ENCODE measurements at places on chromosomes 1 and 21. TPM values are rescaled to one million over a fixed set of nuclear protein-coding genes. Genes with fewer than 3 reads are reported as not detected.

U2AF1 gene
- 15.8 TPM for total RNA-seq

MORN1 gene
- total RNA-seq = 5.3 TPM

CD5L gene
- total RNA-seq = 3.5 TPM

INSRR gene
- 0.72 TPM for total RNA-seq

UBE4B gene
- total RNA-seq = 78.4 TPM

ASCL5 gene
- total RNA-seq = not detected

IRF6 gene
- total RNA-seq = 48.5 TPM

SUCO gene
- 19.1 TPM for total RNA-seq

ZFP69B gene
- 0.87 TPM for total RNA-seq

DNA sequence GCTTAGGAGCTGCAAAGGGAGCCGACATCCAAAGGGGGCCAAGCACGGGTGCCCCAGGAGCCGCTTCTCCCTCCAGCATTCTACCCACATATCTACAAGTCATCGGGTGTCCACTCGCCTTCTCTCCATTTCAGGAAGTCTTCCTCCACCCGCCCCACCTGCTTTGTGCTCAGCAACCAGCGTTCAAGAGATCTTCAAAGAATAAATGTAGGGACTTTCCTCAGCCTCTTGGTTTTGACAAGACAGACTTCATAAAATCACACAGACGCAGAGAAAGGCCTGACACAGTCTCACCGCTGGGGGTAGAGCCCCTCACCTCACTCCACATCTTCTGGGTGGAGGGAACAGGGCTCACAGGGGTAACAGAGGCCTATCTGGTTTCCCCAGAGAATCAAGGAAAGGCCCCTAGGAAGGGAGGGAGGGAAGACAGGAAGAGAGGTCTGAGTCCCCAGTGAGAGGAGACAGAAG lies 49.5 kb downstream of the SSBP3 start:
- DNase-seq = no peak

- no peak for DNase-seq
Observed at GRCh38 chr1:13809461-13810159, 109.6 kb downstream of the PRDM2 start.

GRCh38 chr1:10671090-10671489 lies 125.4 kb downstream of the CASZ1 start:
- DNase-seq = no peak

- DNase-seq = no peak
Observed at GRCh38 chr1:244054247-244054923, 3.3 kb downstream of the ZBTB18 start.

GRCh38 chr1:228207851-228208821 lies at the start of gene OBSCN:
Gene OBSCN, plus strand, starts transcription at chr1:228208044. Its CDS starts 3,740 bp downstream, at chr1:228211784.
- DNase-seq = peak; percentile 77

DNA sequence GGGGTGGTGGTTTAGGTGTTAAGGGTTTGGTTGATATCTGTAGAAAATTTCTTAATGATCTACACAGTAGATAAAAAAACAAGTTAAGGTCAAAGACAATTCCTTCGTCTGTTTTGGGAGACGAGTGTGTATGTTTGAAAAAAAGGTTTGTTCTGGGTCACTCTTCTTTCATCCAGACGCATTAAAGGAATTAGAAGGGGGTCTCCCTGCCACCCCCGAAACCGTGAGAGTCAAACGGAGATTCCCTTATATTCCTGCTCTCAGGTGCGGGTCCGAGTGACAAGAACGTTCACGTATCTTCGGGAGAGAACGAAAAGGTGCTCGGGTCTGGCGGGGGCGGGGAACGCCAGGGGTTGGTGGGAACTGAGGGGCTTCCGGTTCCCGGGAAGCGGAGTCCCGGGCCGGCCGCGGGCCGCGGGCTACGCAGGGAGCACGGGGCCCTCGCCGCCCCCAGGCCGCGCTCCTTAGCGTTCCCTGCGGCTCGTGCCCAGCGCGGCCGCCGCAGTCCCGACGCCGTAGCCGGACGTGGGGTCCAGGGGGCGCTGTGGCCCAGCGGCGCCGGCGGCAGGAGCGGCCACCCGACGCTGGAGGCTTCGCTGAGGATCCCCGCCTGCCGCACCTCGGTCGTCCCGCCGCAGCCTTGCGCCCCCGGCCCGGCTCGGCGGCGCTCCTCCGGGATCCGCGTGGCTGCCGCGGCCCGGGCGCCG lies at the start of gene ZFYVE9:
ZFYVE9 (plus strand) TSS at position 577 of the 707 bp plus-strand sequence. CDS start 91,118 bp downstream, outside the sequence.
- peak; percentile 90 for DNase-seq

DNA sequence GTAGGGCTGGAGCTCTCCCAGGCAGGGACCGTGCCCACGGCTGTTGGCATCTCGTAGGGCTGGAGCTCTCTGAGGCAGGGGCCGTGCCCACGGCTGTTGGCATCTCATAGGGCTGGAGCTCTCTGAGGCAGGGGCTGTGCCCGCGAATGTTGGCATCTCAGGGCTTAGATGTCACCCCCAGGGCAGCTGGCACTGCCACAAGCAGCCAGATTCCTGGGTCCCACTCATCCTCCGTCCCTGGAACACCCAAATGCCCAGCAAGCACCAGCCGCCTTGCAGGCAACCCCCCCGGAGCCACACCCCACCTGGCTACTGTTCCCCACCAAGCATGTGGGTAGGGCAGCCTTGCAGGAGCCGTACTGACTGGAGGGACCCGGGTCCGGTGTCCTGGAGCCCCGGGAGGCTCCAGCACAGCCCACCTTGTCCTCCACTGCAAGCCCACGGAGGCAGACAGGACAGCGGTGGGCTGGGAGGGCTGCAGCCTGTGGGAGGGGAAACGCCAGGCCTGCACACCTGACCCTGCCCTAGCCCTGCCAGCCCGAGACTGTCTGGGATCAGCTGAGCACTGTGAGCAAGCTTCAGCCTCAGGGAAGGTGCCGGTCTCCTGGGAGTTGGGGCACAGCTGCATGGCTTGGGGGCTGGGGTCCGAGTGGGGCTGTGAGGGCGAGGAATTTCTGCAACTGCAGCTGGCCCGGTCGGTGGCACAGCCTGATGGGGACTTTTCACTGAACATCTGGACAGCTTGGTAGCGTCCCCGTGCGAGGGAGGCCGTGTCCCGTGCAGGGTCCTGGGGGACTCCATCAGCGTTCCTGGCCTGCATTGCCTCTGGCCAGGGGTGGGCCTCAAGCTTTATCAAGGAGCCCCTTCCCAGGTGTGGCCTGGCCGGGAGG lies 53.6 kb downstream of the COL18A1 start:
- DNase-seq = peak; percentile 23

DNA sequence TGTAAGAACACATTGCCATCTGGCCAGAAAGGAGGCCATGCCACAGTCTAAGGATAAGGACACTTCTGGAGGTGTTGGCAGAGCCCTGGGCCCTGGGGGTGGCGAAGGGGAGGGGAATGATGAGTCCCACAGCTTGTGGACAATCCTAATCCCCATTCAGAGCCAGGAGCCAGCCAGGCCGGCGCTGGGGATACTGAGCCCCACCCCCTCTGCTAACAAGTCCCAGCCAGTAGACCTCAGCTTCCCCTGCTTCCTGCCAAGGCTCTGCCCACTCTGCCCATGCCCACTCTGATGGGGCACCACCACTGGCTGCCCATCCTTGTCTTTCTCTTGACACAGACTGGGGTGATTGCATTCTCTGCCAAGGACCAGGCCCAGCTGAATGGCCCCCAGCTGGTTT lies 71.9 kb downstream of the NAV1 start:
- DNase-seq = no peak

- DNase-seq = peak; percentile 57
Observed at GRCh38 chr1:202964791-202965410, 2.2 kb downstream of the CYB5R1 start.

DNA sequence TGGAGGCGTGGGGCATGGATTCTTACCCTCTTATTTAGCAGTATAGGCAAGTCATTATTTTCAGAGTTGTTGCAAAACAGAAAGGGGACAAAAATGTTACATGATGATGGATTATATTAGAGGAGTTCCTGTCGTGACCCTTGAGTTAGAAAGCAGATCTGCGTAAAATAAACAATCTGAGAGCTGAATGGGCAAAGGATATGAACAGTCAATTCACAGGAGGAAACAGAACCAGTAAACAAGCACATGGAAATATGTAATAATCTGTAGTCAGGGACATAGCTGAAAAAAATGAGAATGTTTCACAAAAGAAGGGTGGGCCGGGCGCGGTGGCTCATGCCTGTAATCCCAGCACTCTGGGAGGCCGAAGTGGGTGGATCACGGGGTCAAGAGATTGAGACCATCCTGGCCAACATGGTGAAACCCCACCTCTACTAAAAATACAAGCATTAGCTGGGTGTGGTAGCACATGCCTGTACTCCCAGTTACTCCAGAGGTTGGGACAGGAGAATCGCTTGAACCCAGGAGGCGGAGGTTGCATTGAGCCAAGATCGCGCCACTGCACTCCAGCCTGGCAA lies 20.9 kb downstream of the RCAN1 start:
- DNase-seq = no peak

DNA sequence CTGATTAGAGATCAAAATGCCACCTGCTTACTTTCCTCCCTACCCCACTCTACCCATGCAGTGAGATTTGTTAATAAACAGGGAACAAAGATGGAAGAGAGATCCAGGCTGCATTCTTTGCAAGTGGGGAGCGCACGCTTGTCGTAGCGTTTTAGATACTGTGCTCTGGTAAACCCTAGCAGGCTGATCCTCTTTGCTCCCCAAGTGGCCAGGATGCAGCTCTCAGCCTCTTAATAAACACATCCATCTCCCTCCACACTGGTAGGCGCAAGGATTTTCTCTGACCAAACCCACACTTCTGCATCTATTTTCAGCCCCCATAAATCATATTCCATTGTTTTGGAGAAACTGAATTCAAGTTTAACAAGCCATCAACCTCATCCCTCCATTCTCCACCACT lies 2.9 kb downstream of the PGBD5 start:
- no peak for DNase-seq

DNA sequence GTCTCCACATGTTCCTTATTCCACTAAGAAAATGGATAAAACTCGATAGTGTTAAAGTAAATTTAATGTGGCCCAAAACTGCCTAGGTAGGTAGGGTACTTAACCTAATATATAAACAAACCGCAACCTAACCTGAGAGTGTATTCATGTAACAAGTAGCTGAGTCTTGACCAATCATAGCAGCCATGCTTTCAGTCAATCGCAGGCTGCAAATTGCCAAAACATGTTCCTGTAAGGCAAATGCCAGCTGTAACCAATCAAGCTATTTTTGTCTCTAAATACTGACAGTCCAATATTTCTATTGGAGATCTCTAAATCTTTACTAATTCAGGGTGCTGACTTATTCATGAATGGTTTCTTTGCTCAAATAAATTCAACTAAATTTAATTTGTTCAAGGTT lies 3.1 kb upstream of the HMGCS2 start:
- no peak for DNase-seq

- no peak for DNase-seq
Observed at GRCh38 chr1:181319907-181320306, 163.4 kb upstream of the CACNA1E start.

- DNase-seq = no peak
Observed at GRCh38 chr1:25642574-25643108, 26.1 kb downstream of the MAN1C1 start.

GRCh38 chr1:32609180-32609579 lies 41.2 kb downstream of the ZBTB8OS start:
- DNase-seq = no peak

DNA sequence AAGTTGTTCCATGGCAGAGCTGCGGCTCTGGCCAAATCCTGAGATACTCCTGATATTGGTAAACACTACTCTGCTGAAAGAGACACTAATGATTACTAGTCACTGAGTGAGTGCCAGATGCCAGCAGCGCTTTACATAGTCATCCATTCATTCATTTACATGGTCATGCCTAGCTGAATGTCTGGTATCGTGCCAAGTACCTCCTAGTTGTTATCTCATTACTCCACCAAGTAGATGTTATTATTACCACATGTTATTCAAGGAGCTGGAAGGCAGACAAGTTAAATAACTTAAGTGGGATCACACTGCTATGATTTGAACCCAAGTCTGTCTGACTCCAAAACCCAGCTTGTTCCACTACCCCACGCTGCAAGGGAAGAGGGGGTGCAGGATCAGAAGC lies 4.7 kb downstream of the OLFML2B start:
- no peak for DNase-seq

GRCh38 chr1:201533836-201534235 lies 5.1 kb upstream of the NAV1 start:
- DNase-seq = no peak

- no peak for DNase-seq
Observed at GRCh38 chr1:231016234-231016633, 23.8 kb downstream of the FAM89A start.

GRCh38 chr1:232108598-232108997 lies 482.0 kb downstream of the DISC1 start:
- no peak for DNase-seq

DNA sequence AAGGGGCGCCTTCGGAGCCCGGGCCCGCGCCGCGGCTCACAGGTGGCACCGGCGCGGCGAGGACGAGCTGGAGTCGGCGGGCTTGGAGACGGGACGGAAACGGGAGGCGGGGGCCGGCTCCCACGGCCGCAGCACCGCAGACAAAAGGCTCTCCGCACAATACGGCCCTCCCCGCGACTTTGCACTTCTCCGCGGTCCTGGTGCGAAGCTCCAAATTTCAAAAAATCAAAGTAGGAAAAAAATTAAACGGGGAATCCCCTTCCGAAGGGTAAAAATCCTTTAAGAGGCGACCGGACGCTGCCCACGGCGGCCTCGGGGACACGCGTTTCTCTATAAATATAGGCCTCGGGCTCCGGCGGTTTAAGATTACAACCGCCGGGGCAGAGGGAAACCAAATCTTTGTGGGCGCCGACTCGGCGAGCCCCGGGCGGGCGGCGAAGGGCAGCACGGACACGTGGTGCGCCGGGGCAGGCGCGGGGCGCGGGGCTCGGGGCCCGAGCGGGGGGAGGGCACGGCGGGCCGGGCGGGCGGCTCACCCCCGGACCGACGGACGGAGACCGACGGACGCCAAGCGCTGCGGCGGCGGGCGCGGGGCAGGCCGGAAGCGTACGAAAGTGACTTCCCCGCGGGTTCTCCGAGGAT lies 453 bp downstream of the PABPC4 start:
- DNase-seq = peak; percentile 53

GRCh38 chr1:52140633-52141512 lies 1.0 kb upstream of the ZFYVE9 start:
- DNase-seq = no peak

GRCh38 chr1:245677461-245678240 lies 522.9 kb downstream of the KIF26B start:
- DNase-seq = no peak

DNA sequence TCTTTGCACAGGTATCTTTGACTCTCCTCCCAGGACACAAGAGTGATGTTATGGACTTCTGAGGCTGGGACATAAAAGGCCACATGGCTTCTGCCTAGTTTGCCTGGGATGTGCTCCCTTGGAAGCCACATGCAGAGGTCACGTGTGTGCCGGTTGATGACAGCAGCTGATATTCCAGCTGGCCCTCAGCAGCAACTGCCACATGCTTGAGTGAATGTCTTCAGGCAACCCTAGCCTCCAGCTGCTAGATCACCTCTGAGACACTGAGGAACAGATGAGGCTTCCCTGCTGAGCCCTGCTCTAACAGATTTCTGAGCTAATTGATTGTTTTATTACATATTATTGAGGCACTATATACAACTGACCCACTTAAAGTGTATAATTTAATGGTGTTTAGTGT lies 11.6 kb upstream of the AKR7A3 start:
- DNase-seq = no peak

- no peak for DNase-seq
Observed at GRCh38 chr1:19786988-19787423, 12.7 kb downstream of the TMCO4 start.

GRCh38 chr21:46368533-46369285 lies 44.8 kb downstream of the PCNT start:
- DNase-seq = peak; percentile 26

- DNase-seq = no peak
Observed at GRCh38 chr1:19423130-19423529, 62.2 kb downstream of the CAPZB start.

- no peak for DNase-seq
Observed at GRCh38 chr1:59556398-59556797, 258.4 kb upstream of the HOOK1 start.

Data from left ventricle myocardium superior (tissue), 1 donor.